ENCODE measurements at places on chromosomes 13 and 19.
A peak's percentile ranks its signal among the peaks of the same experiment; 100 is the strongest.

DNA sequence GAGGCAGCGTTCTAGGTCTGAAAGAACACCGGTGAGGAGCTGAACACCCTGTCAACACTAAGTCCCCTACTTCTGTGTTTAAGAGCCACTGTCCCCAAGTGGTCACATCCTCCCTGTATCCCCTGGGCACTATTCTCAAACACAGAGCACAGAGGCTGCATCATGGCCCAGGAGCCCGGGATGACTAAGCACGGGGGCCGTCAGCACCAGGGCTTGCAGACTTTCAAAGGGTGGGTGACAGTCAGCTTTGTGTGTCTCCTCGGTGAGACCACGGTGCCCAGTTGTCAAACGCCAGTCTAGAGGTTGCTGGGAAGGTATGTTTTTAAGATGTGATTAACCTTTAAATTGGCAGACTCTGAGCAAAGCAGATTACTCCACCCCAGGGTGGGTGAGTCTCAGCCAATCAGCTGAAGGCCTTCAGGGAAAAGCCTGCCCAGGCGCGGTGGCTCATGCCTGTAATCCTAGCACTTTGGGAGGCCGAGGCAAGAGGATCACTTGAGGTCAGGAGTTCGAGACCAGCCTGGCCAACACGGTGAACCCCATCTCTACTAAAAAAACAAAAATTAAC lies 8.0 kb downstream of the MAP2K2 start:
- DNase-seq: no peak

- DNase-seq: no peak
These were observed 4.5 kb upstream of the SHISA7 start for GRCh38 chr19:55447421-55448174.

DNA sequence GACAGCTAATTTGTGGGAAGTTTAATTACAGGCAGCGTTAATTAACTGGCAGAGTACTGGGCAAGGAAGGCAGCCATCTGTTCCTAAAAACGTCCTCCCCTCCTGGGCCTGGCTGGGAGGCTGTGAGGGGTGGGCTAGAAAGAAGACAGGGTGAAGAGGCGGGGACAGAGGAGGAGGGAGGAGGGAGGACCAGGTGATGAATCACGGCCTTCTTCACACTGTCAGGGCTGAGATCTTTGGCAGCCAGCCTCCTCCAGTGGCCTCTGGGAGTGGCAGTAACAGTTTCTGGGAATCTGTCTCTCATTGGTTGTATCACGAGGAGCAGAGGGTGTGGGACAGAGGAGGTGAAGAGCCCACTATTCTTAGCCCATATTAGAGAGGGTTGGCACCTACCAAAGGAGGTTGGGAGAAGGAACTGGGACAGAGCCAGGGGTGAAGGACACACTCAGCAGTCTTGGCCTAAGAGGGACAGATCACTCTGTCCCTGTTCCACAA lies 9.6 kb upstream of the ZNRF4 start:
- DNase-seq: no peak

DNA sequence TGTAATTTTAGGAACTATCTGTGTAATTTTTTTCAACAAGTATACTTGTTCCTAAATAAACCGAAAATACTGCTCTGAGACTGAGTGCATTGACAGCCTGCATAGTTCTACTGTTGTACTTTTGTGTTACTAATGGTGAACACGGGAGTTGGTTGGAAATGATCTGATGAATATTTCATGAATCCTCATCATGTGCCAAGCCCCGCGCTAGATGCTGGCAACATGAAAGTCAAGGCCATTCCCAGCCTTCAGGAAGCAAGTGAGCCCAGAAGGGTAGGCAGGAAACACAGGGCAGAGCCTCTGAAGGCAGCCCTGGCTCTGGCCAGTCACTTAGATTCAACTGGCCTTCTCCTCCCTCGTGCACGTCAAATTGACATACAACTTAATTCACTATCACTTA lies 106.1 kb downstream of the ABCC4 start:
- DNase-seq: no peak

DNA sequence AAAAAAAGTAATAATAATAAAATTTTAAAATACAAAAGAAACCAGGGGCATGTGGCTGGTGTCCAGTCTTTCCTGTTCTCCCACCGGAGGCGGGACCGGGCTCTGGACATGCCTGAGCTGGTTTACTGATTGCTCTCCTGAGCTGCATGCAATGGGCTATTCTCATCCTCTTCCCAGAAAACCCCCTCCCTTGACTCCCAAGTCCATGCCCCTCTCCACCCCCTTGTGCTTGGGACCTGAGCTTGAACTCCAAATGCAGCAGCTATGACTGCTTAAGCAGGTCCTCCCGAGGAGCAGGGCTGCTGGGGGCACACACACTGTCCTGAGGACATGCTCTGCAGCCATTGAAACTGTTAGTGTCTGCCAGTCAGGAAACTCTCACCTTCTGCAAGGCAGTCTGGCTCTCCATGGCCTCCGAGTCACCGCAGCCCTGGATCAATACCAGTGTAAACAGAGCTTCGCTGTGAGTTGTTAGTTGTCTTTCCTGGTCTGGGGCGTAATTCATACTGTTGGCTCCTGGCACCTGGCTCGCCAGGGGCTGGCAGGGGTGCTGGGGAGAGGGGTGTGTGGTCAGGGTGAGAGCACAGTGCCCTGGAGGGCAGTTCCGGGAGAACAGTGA lies 41.6 kb upstream of the CHST8 start:
- no peak for DNase-seq

DNA sequence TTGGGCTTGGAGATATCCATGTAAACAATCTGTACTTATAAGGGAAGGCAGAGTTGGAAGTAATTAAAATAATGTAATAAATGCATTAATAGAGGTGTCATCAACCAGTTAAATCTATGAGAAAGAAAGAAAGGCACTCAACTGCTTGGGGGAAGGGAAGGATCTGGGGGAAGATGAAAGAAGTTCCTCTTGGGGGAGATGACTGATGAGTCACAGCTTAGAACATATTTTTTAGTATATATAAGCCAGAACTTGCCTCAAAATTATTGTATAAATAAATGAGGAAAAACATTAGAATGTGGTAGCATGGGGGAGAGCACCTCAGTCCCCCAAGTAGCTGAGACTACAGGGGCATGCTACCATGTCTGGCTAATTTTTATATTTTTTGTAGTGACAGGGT lies 205.8 kb downstream of the GGACT start:
- DNase-seq: peak; percentile 25

DNA sequence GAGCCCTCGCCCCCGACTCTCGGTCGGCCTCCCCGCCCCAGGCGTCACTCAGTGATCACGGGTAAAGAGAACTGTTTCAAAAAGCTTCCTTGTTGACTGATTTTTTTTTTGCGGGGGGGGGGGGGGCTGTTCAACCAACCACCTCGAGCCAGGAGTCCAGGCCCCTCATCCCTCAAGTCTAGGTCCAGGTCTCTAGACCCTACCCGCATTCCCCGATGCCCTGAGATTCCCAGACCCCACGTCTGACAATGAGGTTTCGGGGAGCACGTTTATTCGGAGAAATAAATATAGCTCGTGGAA lies 4.3 kb downstream of the HRC start:
- no peak for DNase-seq
